ENCODE measurements at places on chromosomes 1 and 21.

- DNase-seq = peak; percentile 23
Observed at GRCh38 chr1:51301152-51301843, 29.1 kb downstream of the TTC39A start.

DNA sequence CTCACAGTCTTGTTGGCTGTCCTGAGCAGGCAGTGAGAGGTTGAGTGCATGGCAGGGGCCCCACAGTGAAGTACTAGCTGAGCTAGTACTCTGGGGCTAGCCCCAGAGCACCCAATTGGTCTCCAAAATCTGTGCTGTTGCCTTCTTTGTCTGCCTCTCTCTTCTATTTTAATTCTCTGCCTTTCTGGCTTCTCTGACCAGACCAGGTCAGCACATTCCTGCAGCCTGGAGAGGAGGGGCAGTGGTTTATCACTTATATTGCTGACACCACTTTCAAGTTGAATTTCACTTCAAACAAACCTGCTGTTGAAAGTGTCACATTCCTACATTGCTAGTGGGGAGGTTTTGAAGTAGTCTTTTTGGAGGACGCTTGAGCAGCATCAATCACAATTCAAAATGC, 628.7 kb downstream of the PTPRU start:
- DNase-seq = no peak

- peak; percentile 45 for DNase-seq
Observed at GRCh38 chr1:210541680-210542358, 213.1 kb downstream of the HHAT start.

DNA sequence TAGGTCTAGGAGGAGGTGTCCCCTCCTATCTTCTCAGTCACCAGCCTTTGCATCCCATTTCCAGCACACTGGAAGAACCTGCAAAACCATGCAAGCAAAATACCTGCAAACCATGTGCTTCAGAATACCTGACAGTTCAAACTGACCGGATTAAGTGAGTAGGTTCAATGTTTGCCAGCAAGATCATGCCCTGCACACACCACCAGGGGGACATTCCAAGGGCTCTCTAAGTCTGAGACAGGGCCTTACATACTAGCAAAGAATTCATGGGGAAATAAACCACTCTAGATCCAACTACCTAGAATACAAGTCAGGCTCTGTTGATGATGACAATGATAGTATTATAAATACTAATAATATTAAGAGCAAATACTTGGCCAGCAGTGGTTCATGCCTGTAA, 27.6 kb downstream of the INPP5B start:
- peak; percentile 38 for DNase-seq

- peak; percentile 63 for DNase-seq
Observed at GRCh38 chr21:38505654-38506523, 7.6 kb upstream of the ERG start.

DNA sequence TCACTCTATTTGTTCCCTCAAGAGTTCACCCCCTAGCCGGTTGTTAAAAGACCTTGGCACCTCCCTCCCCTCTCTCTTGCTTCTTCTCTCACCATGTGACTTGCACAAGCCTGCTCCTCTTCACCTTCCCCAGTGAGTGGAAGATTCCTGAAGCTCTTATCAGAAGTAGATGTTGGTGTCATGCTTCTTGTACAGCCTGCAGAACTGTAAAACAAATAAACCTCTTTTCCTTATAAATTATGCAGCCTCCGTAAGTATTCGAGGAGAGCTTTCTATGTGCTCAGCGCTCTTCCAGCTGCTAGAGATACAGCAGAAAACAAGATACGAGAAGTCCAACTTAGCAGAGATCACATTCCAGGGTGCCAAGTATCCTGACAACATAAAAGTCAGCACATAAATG, 147.0 kb upstream of the RUNX1 start:
- no peak for DNase-seq

GRCh38 chr1:1852619-1853414, 38.1 kb downstream of the GNB1 start:
- no peak for DNase-seq

DNA sequence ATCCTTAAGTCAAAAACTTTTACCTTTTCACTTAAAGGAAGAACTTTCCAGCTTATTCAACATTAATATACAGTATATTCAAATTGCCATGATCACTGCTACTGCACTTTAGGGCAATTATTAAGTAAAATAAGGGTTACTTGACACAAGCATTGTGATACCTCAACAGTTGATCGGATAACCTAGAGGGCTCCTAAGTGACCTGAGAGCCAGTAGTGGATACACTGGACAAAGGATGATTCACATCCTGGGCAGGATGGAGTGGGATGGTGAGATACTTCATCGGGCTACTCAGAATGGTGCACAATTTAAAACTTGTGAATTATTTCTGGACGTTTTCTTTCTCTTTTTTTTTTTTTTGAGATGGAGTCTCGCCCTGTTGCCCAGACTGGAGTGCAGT, 54.5 kb upstream of the PPM1J start:
- DNase-seq = no peak

DNA sequence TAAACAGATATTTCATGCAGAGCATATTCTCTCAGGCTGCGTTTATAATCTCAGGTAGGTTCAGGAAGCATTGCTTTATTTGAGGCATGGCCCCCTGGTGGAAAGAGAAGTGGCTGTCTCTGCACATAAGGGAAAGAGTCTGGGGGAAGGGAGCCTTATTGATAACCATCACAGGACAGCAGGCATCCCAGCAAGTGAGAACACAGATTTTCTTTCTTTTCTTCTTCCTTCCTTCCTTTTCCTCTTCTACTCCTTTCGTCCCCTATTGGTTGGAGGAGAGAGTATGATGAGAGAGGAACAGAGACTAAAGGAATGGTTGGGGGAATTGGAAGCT, 21.9 kb downstream of the TSNAX start:
- no peak for DNase-seq

- no peak for DNase-seq
Observed at GRCh38 chr1:194420706-194421105, 1234.3 kb upstream of the B3GALT2 start.

DNA sequence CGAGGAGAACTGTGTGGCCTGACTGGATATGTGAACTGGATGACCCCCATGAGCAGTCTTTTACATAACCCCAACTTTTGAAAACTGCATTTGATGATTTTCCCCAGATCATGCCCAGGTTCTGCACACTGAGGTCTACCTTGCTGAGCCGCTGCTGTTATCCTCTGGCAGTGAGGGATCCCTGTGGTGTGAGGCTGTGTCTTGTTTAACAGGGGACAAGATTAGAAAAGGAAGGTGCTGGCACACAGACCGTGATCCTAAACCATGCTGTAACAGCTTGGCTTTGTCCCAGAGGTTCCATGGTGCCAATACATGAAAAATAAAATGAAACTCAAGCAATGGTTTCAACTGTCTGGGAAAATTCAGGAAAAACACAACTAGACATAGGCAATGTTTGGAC, 134.2 kb downstream of the ZZZ3 start:
- no peak for DNase-seq

GRCh38 chr1:95650631-95651030, 416.6 kb downstream of the RWDD3 start:
- DNase-seq = peak; percentile 3

DNA sequence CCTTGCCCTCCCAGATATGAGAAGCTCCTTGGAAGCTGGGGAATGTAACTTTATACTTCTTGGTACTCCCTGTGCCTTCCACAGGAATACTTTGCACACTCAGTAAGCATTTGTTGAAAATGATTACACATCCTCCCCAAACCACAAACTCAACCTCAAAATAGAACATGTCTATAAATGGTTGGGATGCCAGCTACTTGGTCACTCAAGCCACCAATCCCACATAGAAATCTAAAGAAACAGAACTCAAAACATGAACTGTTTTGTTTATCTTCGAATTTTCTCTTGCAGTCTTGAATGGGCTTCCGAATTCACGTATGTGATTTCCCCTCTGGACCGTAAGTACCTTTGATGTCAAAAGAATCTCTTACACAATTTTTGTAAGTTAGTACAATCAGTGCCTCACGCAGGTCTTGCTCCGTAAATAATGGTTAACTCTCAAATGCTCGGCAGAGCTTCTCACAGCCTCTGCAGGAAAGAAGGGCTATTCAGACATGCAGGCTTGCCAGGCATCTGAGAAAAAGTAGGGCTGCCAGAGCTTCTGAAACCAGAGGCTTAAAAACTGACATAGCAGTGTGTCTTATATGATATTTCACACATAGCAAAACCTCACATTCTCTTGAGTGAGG, 26.9 kb downstream of the SORT1 start:
- DNase-seq = peak; percentile 80

GRCh38 chr1:205719762-205720161, 30.2 kb downstream of the NUCKS1 start:
- no peak for DNase-seq

GRCh38 chr21:18274370-18274769, 29.7 kb downstream of the CHODL start:
- DNase-seq = no peak

DNA sequence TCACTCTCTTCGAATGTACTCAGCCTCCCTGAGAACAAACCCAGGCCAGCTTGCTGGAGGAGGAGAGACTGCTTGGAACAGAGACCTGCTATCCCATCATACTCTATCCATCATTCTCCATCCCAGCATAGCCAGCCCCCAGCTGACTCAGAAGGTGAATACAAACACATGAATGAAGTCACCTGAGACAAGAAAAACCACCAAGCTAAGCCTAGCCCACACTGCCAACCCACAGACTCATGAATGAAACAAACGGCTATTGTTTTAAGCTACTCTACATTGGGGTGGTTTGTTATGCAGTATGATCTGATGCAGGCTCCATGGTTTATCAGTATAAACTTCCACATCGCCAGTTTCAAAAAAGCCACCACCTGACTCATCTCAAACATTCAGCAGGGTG, 395.6 kb downstream of the SETD4 start:
- DNase-seq = no peak

- DNase-seq = no peak
Observed at GRCh38 chr1:244826712-244827111, 8.7 kb upstream of the COX20 start.

- no peak for DNase-seq
Observed at GRCh38 chr1:143665606-143666005, 306.2 kb downstream of the FAM72C start.

DNA sequence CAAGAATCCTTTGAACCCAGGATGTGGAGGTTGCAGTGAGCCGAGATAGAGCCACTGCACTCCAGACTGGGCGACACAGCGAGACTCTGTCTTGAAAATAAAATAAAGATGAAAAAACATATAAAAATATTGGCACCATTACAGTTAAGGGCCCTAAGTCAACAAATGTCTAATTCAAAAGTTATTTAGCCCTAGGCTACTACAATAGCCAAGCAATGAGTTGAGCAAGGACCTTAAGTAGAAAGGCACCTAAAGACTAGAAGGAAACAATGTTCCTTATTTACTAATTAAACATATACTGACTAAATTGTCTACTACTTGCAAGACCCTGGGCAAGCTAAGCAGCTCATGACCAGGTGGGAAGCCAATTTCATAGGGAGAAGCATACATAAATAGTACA, 4.1 kb downstream of the PIK3R3 start:
- DNase-seq = no peak

DNA sequence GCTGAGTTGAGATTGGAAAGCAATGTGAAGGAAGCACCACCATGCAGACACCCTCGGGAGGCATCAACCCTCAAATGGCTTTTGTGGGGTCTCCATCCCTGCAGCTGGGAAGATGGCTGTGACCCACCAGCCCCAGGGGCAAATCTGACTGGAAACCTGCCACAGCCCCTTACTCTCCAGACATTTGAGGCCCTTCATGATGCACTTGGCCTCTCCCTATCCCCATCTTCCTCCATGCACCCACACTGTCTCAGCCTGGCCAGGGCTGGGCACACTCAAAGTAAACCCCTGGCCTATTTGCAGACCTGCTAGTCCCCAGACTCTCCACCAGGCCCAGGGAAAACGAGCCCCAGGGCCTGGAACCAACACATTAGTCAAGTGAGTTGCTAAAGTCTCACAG, 205.2 kb downstream of the MATN1 start:
- DNase-seq = no peak

DNA sequence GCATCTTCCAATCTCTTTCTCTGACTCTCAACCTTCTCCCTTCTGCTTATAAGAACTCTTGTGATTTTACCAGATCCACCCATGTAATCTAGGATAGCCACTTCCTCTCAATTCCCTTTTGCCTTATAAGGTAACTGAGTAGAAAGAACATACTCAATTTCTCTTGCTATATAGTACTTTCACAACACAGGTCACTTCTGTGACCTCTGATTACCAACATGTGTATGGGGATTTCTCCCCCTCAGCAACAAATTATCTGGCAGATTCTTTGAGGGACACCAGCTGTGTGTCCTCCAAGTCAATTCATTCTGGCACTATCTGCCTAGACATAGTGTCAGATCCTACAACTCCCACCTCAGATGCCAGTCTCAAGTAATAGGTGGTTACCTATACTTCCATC, 62.5 kb downstream of the IL23R start:
- no peak for DNase-seq

- no peak for DNase-seq
Observed at GRCh38 chr1:36730599-36730998, 247.9 kb upstream of the CSF3R start.

DNA sequence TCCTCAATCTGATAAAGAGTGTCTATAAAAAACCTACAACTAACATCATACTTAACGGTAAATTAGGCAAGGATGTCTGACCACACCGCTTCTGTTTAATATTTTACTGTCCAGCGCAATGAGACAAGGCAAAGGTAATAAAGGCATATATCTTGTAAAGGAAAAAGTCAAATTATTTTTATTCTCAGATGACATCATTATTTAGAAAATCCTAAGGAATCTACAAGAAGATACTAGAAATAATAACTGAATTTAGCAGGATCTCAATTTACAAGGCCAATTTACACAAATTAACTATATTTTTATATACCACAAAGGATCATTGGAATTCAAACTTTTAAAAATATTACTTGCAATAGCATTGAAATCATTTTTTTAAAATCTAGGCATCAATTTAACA, 29.4 kb downstream of the GJA4 start:
- DNase-seq = no peak

DNA sequence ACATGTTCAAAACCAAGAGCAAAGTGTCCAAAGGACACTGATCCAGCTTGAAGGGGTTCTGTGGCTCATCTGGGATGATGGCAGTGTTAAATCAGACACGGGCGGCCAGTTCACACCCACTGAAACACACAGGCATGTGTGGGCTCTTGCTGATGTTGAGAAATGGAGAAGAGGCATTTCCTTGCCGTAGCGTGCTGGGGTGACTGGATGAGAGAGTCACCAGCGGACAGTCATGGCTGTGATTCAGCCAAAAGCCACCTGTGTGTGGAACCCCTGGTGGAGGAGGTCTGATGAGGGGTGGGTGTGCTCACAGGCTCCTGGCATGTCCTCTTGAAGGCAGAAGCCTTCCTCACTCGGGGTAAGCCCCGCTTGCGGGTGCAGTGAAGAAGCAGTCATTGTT, 7.2 kb downstream of the C1orf35 start:
- no peak for DNase-seq

- no peak for DNase-seq
Observed at GRCh38 chr1:11563560-11564069, 84.7 kb downstream of the DISP3 start.
